ENCODE measurements at places on chromosomes 5 and 9.

- no peak for DNase-seq
These were observed 76.2 kb downstream of the ARHGAP26 start for GRCh38 chr5:142846406-142846805.

- DNase-seq: no peak
These were observed 161.9 kb downstream of the ARHGAP26 start for GRCh38 chr5:142931896-142932686.

GRCh38 chr9:8027351-8027750 is 227.8 kb upstream of the DMAC1 start:
- DNase-seq: no peak

DNA sequence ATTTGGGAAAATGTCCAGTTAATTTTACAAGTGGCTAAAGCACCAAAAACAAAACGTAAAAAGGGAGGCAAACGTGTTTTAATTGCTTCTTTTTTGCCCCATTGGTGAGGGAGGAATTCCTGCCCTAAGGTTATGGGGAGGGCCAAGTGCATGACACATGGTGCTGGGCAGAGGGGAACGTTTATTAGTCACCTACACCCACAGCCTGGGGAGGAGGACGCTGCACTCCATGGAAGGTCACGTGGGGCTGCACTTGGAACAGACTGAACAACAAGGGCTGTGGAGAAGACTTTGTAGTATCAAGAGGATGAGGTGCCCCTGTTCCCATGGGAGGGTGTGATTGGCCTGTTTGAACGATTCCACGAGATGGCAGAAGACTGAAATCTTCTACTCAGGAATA is 13.7 kb upstream of the ADAMTS16 start:
- no peak for DNase-seq

DNA sequence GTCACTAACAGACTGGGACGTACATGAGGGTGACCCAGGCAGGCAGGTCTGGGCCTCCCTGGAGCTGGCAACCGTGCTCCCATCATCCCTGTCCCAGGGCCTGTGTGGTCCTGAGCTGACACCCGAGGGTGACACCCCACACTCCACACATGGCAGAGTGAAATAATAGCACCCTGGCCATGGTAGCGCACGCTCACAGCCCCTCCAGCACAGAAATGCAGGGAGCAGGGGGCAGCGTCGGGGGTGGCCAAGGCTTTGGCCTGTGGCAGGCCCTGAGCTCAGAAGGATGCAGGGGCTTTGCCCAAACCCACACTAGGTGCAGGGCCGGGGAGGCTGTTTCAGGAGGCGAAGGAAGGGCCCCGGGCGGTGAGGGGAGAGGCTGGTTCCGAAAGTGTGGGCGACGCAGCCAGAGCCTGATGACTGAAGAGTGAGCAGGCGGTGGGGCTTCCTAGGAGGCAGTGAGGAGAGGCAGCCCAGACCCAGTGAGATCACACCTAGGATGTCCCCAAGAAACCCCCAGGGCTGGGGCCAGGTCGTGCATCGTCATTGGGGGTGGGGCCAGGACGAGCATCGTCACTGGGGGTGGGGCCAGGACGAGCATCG is 12.9 kb downstream of the OR2V2 start:
- DNase-seq: no peak

GRCh38 chr9:16633794-16634193 is 236.7 kb downstream of the BNC2 start:
- DNase-seq: no peak

DNA sequence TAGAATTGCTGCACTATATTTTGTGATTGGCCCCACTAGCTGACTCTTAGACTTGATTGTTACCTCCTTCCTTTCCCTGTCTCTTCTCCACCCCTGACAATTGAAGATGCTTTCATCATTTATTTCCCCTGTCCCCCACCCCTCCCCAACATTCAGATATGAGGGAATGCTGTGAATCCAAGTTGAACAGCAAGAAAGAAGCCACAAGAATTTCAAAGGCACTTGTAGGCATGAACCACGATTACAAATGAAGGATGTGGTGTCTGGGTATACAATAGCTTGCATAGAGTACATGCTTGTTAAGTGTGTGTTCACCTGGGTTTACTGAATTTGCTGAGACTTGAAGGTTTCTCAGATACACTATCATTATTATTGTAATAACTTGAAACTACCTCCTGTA is 78.3 kb upstream of the TRIO start:
- no peak for DNase-seq

- DNase-seq: no peak
These were observed 217.9 kb downstream of the ATPSCKMT start for GRCh38 chr5:10031817-10032216.

- no peak for DNase-seq
These were observed at the start of gene VLDLR for GRCh38 chr9:2621722-2622460. Gene VLDLR, plus strand, starts transcription at chr9:2621787. Its CDS starts 403 bp downstream, at chr9:2622190.

- DNase-seq: no peak
These were observed 422.1 kb downstream of the PDE4D start for GRCh38 chr5:59471463-59471862.

DNA sequence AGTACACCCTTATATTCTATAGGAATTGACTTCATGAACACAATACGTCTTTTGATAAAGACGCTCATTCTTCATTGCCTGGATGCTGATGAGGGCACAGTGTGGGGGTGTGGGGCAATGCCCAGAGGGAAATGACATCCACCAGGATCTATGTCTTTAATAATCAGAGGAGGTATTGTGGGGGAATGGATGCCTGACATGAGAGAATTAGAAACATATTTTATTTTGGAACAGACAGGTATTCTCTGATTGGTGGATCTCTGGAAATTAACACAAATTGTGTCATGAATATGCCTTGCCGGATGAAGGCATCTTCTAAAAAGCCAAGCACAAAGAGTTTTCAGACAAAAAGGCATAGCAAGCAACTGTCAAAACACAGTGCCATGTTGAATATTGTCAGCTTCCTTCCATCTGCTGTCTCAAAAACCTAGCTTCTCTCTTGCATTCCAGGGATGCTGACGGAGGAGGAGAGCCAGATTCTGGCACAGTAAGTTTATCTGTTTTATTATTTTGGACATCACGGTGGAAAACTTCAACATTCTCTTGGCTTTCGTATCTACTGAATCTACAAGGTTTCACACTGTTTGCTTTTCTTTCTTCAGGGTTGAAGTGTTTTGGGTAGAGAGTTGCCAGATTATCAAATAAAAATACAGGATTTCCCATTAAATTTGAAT is 3.9 kb upstream of the C5orf58 start:
- no peak for DNase-seq

DNA sequence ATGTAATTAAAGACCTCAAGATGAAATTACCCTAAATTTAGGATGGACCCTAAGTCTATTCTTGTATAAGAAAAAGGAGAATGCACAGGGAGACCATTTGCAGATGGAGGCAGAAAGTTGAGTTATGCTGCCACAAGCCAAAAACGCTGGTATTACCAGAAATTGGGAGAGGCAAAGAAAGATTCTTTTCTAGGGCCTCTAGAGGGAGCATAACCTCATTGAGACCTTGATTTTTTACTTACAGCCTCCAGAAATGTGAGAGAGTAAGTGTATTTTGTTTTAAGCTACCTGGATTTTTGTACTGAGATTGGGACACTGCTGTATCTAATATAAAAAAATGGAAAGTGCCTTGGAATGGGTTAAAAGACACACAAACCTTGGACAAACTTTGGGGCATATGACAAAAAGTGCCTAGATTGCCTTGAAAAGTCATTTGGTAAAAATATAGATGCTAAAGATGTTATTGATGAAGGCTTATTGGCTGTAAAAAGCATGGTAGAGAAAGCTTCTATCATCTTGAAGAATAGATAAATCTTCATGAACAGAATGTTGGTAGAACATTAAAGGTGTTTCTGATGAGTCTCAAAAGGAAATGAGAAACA is 174.7 kb upstream of the PRDM9 start:
- no peak for DNase-seq
